ENCODE measurements at places on chromosomes 4 and X.

GRCh38 chr4:177214935-177215334 is 94.7 kb upstream of the NEIL3 start:
- DNase-seq = no peak

DNA sequence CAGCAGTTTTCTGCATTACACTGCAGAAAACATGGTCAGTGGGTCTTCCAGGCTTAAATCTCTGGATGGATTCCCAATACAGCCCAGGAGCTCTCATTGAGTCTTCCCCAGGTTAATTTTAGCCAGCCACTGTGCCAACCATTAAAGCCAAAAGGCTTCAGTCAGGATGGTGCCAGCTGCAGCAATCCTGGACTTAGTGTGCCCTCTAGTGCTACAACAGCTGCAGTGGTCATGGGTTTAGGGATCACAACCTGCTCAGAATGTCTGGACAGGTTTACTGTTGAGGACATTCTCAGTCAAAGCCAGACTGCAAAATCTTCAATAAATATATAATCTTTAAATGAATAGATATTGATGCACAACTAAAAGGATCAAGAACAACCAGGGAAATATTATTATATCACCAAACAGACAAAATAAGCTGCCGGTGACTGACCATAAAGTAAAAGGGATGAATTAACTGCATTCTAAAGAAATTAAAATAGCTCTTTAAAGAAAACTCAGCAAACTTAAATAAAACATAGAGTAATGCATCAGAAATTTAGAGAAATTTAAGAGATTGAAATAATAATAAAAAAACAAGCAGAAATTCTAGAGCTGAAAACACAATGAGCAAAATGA is 639.9 kb downstream of the SPOCK3 start:
- DNase-seq = no peak

- DNase-seq = no peak
These were observed 114.1 kb upstream of the STX18 start for GRCh38 chr4:4655901-4656300.

DNA sequence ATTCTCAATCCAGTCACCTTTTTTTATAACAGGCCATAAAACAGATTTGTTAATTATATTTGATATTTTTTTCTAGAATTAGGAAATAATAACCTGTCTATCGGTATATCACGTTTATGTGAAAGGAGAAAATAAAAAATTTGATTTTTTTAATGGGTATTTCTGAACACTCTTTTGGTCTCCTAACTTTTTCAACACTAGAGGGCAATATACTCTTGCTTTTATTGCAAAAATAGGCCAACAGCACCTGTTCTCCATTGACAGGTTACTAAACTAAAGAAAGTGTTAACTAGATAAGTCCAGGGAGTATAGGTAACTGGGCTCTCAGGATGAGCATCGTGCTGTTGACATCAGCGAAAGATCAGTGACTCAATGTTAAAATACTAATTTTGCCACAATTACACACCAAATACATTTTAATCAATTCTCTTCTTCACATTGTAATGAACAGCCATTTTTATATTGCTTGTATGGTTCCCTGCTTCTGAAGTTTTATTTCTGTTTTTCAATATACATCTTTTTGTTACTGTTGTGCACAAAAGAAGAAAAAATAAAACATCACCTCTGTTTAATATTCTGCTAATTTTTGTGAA is 22.8 kb downstream of the NDST4 start:
- DNase-seq = no peak

- DNase-seq = no peak
These were observed 176.5 kb downstream of the GBA3 start for GRCh38 chr4:22869235-22869634.

DNA sequence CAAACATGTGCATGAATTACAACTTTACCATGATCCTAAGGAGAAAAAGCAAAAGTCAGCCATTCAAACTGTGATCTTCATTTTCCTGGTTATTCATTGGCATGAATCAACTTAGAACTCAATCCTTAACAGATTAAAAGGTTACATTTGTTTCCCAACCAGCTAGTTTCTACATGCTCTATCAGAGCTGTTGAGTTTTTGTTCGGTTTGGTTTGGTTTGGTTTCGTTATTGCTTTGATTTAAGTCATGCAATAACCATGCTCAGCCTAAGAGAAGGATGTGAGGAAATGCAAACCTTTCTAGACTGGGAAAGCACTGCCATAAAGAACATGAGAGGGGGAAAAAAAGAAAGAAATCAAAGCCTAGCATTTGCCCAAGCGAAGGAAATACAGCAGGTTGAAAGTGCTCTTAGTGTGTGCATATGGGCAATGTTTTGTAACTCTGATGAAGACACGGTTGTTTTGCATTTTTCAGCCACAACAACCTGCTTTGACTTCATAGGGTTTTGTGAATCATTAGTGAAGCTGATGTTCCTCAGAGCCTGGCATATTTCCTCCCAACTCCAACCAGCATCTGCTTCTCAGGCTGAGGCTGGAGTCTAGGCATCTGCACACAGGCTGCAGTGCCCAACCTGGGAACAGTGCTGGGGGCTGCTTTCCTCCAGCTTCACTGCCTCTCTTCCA is 234.3 kb downstream of the ZNF674 start:
- no peak for DNase-seq

DNA sequence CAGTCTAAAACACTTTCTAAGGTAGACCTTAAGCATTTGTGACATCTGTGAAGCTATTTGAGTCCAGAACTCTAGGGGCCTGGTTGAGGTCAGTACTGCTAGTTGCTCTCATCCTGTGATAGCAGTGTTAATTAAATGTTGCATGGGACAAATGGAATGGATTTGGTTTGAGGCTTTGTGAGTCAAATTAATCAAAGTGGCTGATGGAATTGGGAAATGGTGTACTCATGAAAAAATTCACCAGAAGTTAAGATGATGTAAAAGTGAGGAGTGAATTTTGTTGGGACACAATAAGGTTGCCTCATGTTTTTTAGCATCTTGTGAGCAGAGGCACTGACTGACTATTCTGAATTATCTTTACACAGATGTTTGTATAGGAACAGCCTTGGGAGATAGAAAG is 99.2 kb upstream of the ARSJ start:
- no peak for DNase-seq

DNA sequence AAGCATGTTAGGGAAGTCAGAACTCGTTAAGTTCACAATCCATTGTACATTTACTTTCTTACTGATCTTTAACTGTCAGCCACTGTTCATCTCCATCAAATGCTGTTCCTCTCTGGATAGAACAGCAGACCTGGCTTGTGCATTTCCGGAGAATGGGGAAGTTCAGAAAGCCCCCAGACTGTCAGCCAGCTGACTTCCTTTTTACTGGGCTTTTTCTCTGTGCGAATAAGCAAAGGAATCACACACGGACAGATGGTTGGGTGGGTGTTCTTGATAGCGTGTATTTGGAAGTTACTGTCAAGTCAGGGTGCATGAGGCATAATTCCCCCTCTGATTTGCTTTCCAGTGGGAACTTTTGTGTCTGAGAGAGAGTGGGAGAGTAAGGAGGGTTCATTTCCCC is 56.8 kb downstream of the TSPAN7 start:
- DNase-seq = no peak

- DNase-seq = no peak
These were observed 37.3 kb upstream of the ARAF start for GRCh38 chrX:47523713-47524166.

Measured in stimulated activated CD8-positive, alpha-beta memory T cell treated with anti-CD3 and anti-CD28 coated beads, Interleukin-7, amount 100 ng/mL, for 1 hour (primary cell).